Esophagus muscularis mucosa (tissue), 4 donors: ENCODE measurements at places on chromosomes 6 and 20. TPM values are rescaled to one million over a fixed set of nuclear protein-coding genes. Genes with fewer than 3 reads are reported as not detected.

DNA sequence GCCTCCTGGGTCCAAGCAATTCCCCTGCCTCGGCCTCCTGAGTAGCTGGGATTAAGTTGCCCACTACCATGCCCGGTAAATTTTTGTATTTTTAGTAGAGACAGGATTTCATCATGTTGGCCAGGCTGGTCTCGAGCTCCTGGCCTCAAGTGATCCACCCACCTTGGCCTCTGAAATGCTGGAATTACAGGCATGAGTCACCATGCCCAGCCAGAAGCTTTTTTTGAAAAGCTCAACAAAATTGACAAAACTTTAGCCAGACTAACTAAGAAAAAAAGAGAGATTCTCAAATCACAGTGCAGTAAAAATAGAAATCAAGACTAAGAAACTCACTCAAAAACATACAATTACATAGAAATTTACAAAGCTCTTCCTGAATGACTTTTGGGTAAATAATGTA, 420.6 kb downstream of the COL12A1 start:
- H3K27me3 ChIP-seq: no peaks in the 10 kb centered on the region
- no peak overlapping the region for H3K27ac ChIP-seq
- no peak for DNase-seq
- no peaks in the 10 kb centered on the region for H3K4me1 ChIP-seq
- H3K4me3 ChIP-seq: no peak overlapping the region

DNA sequence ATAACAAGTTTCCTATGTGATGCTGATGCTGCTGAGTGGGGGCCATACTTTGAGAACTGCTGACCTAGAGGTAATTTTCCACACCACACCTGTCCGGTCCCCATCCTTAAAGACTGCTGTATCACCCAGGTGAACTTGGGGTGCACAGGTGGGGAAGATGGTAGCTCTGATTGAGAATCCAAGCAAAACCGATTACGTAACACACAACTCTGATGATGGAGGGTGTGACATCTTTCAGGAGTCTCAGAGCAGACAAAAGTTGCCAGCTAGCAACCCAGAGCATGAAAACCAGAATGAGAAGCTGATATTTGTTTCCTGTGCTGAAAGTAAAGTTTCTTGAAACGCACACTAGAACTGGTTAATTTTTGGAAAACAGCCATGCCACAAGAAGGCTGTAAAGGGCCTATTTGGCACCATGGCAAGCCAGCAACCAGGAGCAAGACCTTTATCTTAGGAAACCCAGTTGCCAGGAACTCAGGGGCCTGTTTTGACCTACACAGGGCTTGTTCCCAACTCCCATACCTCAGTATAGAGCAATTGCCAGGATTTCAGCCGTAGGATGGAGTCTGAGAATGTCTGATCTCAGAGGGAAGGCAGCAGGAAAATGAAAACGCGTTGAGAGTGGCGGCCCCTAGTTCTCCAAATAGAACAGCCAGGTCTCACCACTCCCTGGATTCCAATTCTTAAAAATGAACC, 21.6 kb upstream of the TBC1D7 start:
- no peaks in the 10 kb centered on the region for H3K27me3 ChIP-seq
- H3K4me1 ChIP-seq: peaks cover 10% of the 10 kb centered on the region
- no peaks in the 10 kb centered on the region for H3K36me3 ChIP-seq
- no peak for DNase-seq
- no peak overlapping the region for H3K27ac ChIP-seq
- no peak overlapping the region for H3K4me3 ChIP-seq

GRCh38 chr6:43077981-43078511, 1.9 kb downstream of the PTK7 start:
- peaks cover 8% of the 10 kb centered on the region for H3K4me1 ChIP-seq
- peaks cover 6% of the 10 kb centered on the region for H3K27me3 ChIP-seq
- DNase-seq: no peak
- H3K36me3 ChIP-seq: peaks cover 16% of the 10 kb centered on the region

GRCh38 chr6:4670290-4670689, 105.9 kb upstream of the CDYL start:
- peak; percentile 70 for DNase-seq
- H3K27me3 ChIP-seq: no peaks in the 10 kb centered on the region
- no peak overlapping the region for H3K4me3 ChIP-seq
- no peaks in the 10 kb centered on the region for H3K4me1 ChIP-seq

C6orf89 gene
- 56.5 TPM for total RNA-seq

DNA sequence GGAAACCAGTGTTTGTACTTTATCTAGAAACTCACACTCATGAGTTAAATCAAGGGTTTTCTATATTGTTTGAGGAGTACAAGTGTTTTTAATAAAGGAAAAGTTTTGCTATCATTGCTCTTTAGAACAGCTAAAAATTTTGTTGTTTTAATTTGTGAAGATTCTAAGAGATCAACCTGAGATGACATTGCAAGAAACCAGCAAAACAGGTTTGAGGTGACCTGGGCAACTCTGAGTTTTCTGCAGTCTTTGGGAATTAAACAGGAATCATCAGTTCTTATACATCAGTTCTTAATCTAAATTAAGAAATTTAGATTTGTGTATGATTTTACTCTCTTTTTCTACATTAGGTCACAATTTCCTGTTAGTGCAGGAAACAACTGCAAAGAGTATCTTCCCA, 114.5 kb downstream of the JAG1 start:
- H3K27me3 ChIP-seq: no peaks in the 10 kb centered on the region
- DNase-seq: no peak
- H3K4me3 ChIP-seq: no peak overlapping the region

FAM209B gene
- not detected for total RNA-seq

DNA sequence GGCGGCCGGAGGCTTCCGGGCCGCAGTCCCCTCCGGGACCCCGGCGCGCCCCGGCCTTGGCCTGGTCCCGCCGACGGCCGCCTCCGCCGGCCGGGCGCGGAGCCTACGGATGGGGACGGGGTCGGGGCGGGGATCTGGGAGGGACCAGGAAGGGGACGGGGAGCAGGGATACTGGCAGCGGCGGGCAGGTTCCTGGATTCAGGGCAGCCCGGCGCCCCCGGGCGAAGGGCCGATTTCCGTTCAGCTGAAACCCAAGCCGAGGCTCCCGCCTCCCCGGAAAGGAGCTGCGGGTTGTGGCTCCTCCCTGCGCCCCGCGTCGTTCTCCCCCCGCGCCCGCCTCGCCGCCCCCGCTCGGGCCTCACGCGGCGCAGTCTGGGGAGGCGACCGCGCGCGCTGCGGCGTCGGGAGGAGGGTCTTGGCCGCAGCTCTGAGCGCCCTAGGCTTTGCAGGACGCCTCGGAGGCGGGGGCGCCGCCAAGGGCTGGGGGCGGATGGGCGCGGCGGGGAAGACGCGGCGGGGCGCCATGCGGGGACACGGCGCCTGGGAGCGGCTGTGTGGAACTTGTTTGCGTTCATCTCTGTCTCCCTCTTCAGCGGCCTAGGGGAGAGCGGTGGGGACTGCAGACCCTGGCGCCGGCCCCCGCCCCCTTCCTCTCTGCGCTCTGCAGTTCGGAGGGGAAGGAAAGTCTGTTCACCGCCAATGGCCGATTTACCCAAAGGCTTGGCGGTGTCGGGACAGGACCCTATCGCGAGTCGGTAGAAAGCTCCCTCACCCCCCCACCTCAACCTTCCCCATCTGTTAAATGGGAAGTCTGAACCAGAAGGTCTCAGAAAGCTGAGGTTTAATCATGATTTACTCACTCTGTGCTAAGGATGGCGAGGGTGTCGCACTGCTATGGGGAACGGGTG, 22.7 kb upstream of the TMEM181 start:
- peak overlapping the region; percentile 63 for H3K4me3 ChIP-seq
- no peak overlapping the region for H3K27ac ChIP-seq
- no peaks in the 10 kb centered on the region for H3K36me3 ChIP-seq
- no peak for DNase-seq

GRCh38 chr20:54255157-54255556, 47.3 kb downstream of the PFDN4 start:
- no peaks in the 10 kb centered on the region for H3K36me3 ChIP-seq
- H3K4me3 ChIP-seq: no peak overlapping the region
- no peak overlapping the region for H3K27ac ChIP-seq
- no peak for DNase-seq
- no peaks in the 10 kb centered on the region for H3K27me3 ChIP-seq
- no peaks in the 10 kb centered on the region for H3K4me1 ChIP-seq

HLA-F gene
- 69.6 TPM for total RNA-seq

- peaks cover 6% of the 10 kb centered on the region for H3K36me3 ChIP-seq
- no peak for DNase-seq
- H3K27me3 ChIP-seq: no peaks in the 10 kb centered on the region
- H3K4me3 ChIP-seq: peak overlapping the region; percentile 76
- peak overlapping the region; percentile 95 for H3K27ac ChIP-seq
Observed at GRCh38 chr6:26088344-26088743, 1.1 kb downstream of the HFE start.

TFAP2A gene
- 1.2 TPM for total RNA-seq

- H3K36me3 ChIP-seq: no peaks in the 10 kb centered on the region
- H3K4me3 ChIP-seq: no peak overlapping the region
- DNase-seq: no peak
- H3K4me1 ChIP-seq: no peaks in the 10 kb centered on the region
- no peaks in the 10 kb centered on the region for H3K27me3 ChIP-seq
- H3K27ac ChIP-seq: no peak overlapping the region
Observed at GRCh38 chr6:42525206-42525605, 38.6 kb upstream of the UBR2 start.

SPACA1 gene
- total RNA-seq: not detected

DNA sequence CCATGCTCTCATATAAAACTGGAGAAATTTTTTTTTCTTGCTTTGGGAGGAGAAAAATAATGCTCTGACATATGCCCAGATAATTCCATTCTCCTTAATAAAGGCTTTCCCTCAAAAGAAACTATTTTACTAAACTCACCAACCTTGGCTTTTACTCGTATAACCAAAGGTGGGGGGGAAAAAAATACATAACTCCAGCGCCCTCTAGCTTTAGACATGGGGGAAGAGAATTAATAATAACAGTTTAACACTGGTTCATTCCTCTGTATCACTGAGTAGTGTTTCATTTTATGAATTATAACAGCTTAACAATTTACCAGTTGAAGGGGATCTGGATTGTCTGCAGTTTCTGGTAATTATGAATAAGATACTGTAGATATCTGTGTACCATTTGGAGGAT, 1226.1 kb downstream of the GRIK2 start:
- H3K4me1 ChIP-seq: no peaks in the 10 kb centered on the region
- no peak for DNase-seq
- no peaks in the 10 kb centered on the region for H3K27me3 ChIP-seq
- H3K36me3 ChIP-seq: no peaks in the 10 kb centered on the region
- H3K27ac ChIP-seq: no peak overlapping the region
- no peak overlapping the region for H3K4me3 ChIP-seq

CD164 gene
- 94.4 TPM for total RNA-seq

SNX9 gene
- total RNA-seq: 94.7 TPM

- H3K27ac ChIP-seq: no peak overlapping the region
- DNase-seq: no peak
- peaks cover 10% of the 10 kb centered on the region for H3K4me1 ChIP-seq
- no peak overlapping the region for H3K4me3 ChIP-seq
- no peaks in the 10 kb centered on the region for H3K36me3 ChIP-seq
- no peaks in the 10 kb centered on the region for H3K27me3 ChIP-seq
Observed at GRCh38 chr6:129342243-129342642, 367.7 kb downstream of the ARHGAP18 start.

DNA sequence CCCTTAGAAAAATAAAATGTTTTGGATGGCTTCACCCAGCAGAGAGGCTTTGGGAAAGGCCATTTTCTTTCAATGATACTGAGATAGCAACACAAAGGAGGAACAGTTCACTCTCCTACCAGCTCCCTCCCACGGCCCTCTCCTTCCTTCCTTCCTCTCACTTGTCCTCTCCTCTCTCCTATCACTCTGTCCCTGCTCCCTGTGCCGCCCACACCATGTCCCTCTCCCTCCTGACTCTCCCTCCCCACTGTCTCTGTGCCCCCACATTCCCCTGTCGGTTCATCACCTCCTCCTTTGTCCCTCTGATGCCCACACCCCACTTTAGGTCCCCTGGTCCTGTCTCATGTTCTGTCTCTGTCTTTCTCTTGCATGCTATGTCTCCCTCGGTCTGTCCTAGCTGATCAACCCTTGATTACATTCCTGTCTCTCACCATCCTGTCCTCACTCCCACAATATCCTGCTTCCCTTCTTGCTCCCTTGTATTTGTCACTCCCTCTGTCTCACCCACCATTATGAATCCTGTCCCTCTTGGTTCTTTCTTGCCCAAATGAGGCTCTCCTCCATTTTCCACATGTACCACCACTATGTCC, 30.1 kb downstream of the ELMO2 start:
- no peak for DNase-seq
- no peaks in the 10 kb centered on the region for H3K27me3 ChIP-seq
- H3K27ac ChIP-seq: no peak overlapping the region
- peaks cover 100% of the 10 kb centered on the region for H3K36me3 ChIP-seq
- H3K4me3 ChIP-seq: no peak overlapping the region

- peaks cover 11% of the 10 kb centered on the region for H3K4me1 ChIP-seq
- peaks cover 17% of the 10 kb centered on the region for H3K36me3 ChIP-seq
- no peak overlapping the region for H3K4me3 ChIP-seq
- H3K27ac ChIP-seq: no peak overlapping the region
- H3K27me3 ChIP-seq: no peaks in the 10 kb centered on the region
Observed at GRCh38 chr6:12136905-12137304, 124.8 kb downstream of the HIVEP1 start.

- H3K27me3 ChIP-seq: no peaks in the 10 kb centered on the region
- H3K27ac ChIP-seq: no peak overlapping the region
- H3K36me3 ChIP-seq: no peaks in the 10 kb centered on the region
- H3K4me3 ChIP-seq: no peak overlapping the region
Observed at GRCh38 chr6:134146268-134147033, 94.0 kb upstream of the SLC2A12 start.

DNA sequence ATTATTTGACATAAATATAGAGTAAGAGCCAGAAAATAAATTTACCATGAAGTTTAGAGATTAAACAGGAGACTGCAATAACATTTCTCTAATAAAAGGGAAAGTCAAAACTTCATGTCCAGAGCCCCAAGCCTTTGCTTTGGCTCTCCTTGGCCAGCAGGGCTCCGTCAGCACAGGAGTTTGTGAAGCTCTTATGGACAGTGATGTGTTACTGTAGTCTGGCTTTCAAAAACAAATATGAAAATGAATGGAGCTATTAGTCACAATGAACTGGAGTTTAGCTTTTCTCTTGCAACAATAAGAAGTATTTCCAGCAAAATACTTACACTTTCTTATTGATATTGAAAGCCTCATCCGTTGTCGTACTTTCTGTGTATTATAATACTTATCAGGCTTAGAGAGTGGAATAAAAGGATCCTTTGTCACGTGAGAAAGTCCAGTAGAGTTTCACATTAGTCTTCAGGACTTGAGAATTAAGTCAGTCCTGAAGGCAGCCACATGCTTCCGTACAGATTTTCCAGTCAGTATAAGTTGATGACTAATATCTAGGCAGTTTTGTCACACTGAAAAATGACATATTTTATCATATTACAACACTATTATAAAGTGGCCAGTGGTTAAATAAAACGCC, 117.0 kb upstream of the PRL start:
- no peaks in the 10 kb centered on the region for H3K27me3 ChIP-seq
- no peaks in the 10 kb centered on the region for H3K4me1 ChIP-seq
- H3K36me3 ChIP-seq: no peaks in the 10 kb centered on the region
- no peak overlapping the region for H3K27ac ChIP-seq

GRCh38 chr6:37277001-37277409, 19.1 kb upstream of the TMEM217 start:
- H3K4me1 ChIP-seq: peaks cover 21% of the 10 kb centered on the region
- no peak for DNase-seq
- no peaks in the 10 kb centered on the region for H3K27me3 ChIP-seq
- peaks cover 23% of the 10 kb centered on the region for H3K36me3 ChIP-seq
- no peak overlapping the region for H3K4me3 ChIP-seq
- H3K27ac ChIP-seq: no peak overlapping the region
